IMR-90 (cell line): ENCODE measurements at places on chromosomes 5 and 9. TPM values are rescaled to one million over a fixed set of nuclear protein-coding genes. Genes with fewer than 3 reads are reported as not detected.

- H3K36me3 ChIP-seq: no peaks in the 10 kb centered on the region
- no peak overlapping the region for H3K4me3 ChIP-seq
- no peaks in the 10 kb centered on the region for H3K27me3 ChIP-seq
- peak; percentile 66 for DNase-seq
Observed at GRCh38 chr5:135996611-135997010, 32.2 kb upstream of the TGFBI start.

DNA sequence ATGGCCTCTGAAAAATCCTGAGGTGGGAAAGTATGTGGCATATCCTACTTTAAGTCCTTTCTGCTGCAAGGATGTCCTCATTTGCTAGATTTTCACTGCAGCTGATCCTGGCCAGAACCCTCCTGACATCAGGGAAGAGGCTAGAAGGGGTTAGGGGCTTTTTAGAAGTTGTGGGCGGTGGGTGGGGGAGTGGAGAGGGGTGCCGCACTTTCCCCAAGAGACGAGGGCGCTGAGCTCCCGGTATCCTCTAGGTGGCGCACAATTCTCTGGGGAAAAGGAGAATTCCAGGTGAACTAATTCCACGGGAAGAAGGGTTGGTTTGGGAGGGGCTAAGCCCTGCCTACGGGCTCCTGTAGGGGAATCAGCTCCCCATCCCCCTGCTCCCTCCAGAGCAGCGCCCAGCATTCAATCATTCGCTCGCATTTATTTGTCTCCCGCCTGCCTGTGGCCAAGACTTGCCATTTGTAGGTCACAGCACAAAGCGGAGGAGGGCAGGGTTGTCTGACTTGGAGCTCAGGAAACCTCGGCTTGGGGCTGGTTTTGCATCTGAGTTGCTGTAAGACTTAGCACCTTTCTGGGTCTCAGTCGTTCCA, 42.9 kb upstream of the HAND1 start:
- no peak overlapping the region for H3K4me3 ChIP-seq
- no peaks in the 10 kb centered on the region for H3K36me3 ChIP-seq
- peaks cover 56% of the 10 kb centered on the region for H3K27me3 ChIP-seq
- no peak overlapping the region for H3K27ac ChIP-seq
- no peaks in the 10 kb centered on the region for H3K4me1 ChIP-seq
- no peak for DNase-seq

DNA sequence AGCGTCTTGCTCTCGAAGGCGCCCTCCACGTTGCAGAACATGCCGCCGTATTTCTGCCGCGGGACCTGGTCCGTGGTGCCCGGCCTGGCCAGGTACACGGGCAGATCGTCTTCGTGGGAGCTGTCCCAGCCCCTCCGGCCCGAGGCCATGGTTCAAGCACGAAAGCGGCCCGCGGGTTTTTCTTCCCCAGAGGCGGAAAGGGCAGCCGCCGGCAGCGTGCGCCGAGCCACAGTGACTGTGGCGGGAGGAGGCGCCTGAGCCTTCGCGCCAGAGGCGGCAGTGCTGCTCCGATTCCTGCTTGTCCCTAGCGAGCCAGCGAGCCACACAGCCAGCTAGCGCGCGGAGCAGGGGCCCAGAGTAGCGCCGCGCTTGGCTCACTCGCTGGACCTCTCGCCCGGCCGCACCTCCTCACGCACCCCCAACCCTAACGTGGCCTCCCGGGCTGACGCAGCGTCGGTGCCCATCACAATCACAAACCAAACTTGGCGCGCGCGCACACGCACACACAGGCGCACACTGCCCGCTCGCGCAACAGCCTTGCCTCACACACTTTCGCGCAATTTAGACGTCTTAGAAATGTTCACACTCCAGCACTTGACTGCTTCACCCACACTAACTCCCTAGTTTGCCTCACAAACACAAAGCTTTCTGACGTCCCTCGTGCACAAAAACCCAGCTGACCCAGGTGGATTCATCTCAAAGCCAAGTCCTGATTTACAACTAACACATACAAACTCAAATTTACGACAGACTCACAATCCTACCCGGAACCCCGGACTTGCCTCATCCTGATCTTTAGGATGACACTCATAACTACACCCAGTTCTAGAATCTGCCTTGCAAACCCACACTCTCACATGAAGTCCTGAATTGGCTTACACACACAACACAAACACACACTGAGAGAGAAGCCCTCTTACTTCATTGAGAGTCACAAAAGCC, at the start of gene DPYSL3:
DPYSL3 (minus strand) TSS at position 359 of the 942 bp plus-strand sequence; CDS start at position 149, 210 bp downstream.
- H3K27ac ChIP-seq: peak within 1 kb of the TSS; percentile 79
- DNase-seq: peak; percentile 78
- H3K4me3 ChIP-seq: peak within 1 kb of the TSS; percentile 56
- peaks cover 5% of the 10 kb centered on the region for H3K4me1 ChIP-seq

Gene PCDHGB3
- 5.9 and 6.7 TPM in 2 replicates for total RNA-seq
